ENCODE measurements at places on chromosomes 7 and 10.
A peak's percentile ranks its signal among the peaks of the same experiment; 100 is the strongest.

- no peak for DNase-seq
These were observed 255.6 kb upstream of the ZNF32 start for GRCh38 chr10:43904301-43904700.

DNA sequence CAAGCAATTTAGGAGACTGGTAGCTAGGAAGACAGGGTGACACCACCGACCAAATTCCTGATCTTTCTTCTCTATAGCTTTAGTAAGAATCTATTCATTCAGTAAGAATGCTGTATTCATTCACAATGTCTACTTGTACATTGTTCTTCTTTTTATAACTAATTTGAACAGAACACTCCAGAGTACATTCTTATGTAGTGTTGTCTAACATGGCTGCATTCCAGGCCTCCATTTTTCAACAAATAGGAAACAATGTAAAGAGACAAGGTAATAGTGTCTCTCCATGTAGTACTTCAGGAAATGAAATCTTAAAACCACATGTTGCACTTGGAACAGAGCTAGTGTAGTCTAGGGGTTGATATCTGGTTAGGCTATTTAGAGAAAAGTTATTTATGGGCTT is 1.8 kb downstream of the VCL start:
- DNase-seq: no peak

DNA sequence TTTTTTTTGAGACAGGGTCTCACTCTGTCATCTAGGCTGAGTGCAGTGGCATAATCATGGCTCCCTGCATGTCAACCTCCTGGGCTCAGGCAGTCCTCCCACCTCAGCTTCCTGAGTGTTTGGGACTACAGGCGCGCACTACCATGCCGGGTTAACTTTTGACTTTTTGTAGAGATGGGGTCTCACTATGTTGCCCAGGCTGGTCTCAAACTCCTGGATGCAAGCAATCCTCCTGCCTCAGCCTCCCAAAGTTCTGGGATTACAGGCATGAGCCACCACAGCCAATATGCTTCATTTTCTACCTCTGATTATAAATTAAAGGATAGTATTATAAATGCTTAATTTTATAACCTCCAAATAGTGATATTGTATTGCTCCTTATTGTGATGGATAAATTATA is 121.3 kb downstream of the ADK start:
- DNase-seq: no peak

- no peak for DNase-seq
These were observed 99.1 kb downstream of the PLCE1 start for GRCh38 chr10:94092848-94093247.

- DNase-seq: peak; percentile 36
These were observed 187.3 kb upstream of the PRSS58 start for GRCh38 chr7:142445019-142445686.

GRCh38 chr10:93630625-93631557 is 18.6 kb downstream of the PDE6C start:
- DNase-seq: no peak

- no peak for DNase-seq
These were observed 248.1 kb downstream of the MTERF1 start for GRCh38 chr7:91632234-91632940.

DNA sequence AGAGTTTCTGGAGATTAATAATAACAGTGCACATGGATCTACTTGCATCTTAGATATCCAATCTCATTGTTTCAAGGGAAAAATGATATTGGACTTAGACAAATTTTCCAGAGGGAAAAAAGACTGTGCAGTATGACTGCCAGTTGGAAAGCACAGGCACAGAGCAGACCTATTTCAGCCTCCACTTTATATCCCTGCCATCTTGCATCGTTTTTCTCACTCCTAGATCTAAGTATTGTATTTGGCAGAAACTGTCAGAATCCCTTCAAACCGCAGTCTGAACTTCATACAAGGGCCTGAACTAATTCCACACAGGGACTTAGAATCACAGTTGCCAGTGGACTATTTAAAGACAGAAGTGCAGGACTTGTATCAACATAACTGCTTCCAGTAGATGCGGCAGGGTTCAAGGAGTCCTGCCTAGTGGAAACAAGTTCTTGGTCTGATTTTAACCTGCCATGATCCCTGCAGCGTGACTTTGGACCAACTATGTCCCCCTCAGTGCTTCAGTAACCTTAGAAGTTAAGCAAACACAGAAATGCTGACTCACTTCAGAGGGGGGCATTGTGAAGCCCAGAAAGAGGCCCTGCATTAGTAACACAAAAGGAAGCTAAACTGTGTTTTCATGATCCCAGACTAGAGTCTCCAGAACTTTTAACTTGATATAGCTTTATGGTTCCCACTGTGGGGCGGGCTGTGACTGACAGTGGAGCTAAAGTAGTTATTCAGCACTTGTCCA is 95.7 kb upstream of the PALS2 start:
- no peak for DNase-seq

GRCh38 chr10:115092555-115093285 is 445 bp upstream of the ATRNL1 start:
- DNase-seq: peak; percentile 0

- DNase-seq: no peak
These were observed 197.3 kb downstream of the PPP1R9A start for GRCh38 chr7:95104739-95105138.

DNA sequence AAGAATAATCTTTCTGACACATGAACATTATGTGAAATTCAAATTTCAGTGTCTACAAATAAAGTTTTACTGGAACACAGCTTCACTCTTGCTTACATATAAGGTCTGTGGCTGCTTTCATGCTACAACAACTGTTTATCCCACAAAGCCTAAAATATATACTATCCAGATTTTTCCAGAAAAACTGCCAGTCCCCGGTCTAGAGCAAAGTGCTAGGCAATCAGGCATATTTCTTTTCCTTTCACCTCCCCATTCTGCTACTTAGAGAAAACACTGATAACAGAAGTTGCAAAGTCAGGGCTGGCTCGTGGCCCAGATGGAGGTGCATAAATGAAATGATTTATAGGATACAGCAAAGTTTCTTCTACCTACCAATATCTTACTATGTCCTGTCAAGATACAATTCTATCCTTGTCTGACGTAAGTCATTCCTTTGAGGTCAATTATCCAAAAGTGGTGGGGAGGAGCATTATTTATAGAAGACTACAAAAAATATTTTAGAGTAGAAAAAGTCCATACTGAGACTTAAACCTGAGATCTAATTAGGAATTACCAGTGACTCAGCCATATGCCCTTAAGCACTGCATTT is 384.1 kb downstream of the NXPH1 start:
- no peak for DNase-seq

DNA sequence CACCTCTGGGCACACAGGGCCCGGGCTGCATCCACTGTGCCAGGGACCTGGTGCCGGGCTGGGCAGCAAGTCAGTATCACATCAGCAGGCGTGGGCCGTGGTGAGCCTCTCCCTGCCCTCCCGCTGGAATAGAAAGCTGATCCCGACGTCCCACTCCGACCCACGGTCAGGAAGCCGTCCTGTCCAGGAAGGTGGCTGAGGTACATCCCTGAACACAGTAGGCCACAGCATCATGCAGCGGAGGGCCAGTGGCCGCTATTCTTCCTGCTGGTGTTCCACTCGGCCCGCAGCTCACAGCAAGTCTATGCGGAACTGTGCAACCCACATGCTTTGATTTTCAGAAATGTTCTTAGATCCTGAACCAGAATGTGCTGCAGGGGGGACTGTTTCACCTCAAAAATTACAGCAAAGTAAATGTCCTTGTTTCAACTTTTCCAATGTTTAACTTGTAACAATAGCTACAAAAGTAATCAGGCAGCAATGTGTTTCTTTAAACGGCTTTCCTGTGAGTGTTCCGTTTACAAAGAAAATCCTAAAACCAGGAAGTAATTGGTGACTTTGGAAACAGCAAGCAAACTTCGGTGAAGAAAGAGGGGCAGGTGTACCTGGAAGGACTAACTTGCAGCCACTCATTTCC is 676 bp upstream of the GPR146 start:
- no peak for DNase-seq

DNA sequence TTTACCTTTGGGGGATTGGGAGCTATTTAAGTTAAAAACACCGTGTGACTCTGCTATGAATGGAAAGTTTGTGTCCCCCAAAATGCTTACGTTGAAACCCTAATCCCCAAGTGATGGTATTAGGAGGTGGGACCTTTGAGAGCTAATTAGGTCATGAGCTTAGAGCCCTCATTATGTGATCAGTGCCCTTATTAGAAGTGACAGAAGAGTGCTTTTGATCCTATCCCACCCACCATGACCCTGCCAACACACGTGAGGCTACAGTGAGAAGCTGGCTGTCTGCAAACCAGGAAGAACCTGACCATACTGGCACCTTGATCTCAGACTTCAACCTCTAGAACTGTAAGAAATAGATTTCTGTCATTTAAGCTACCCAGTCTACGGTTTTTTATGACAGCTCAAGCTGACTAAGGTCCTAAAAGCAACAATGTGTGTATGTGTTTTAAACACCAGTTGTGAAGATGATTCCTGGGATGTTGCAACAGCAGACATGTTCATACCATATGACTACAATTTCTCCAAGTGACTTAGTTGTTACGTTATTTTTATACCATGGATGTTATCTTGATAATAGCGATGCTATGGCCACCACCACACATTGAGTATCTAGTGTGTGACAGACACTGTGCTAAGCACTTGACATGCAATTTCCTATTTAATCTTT is 124.4 kb downstream of the PIP4K2A start:
- DNase-seq: no peak
